Stimulated activated CD8-positive, alpha-beta memory T cell treated with anti-CD3 and anti-CD28 coated beads, Interleukin-7, amount 100 ng/mL, for 48 hours (primary cell): ENCODE measurements at places on chromosomes 1 and 21.

DNA sequence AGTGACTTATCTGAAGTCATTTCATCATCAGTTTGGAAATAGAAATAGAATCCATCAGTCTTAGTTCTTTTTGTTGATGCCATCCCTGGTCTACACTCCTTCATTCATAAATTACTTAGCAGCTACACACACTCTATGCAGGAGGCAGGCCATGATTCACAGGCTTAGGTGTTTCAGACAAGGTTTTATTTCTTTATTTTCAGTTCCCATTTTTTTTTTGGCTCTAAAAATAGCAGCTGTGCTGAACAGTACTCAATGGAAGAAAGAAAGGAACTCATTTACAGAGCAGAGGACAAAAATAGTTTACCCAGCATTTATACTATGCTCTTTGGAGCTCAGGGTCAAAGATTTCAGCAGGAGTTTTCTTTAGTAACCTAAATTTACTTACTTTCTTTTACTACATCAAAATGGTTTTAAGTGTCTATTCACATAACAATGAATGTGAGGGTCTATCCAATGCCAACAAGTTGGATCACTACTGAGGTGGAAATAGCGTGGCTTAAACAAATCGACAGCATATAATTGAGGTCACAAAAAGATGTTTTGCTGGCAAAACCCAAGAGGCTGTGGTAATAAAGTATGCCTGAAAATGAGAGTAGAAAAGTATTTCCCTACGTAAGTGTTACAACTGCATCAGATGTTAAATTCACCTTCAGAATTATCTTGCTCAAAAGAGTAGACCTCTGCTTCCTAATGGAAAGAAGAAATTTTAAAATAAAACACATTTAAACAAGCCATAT, 7.7 kb downstream of the KRTAP19-8 start:
- no peak for DNase-seq

DNA sequence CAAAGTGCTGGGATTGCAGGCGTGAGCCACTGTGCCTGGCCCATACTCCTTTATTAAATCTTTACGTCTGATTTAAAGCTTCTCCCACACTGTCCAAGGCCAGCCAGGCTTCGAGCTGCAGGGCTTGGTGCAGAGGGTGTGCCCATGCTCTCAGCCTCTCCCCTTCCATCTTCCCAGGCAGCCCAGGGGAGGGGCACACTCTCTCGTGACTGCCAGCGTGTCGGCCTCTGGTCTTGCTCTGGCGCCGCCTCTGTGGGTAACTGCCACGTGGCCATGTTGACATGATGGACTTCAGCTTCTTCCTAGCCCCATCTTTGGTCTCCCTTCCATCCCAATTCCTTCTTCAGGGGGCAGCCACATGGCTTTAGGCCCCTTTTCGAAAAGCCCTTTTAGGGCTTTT, 4.7 kb downstream of the GPR137B start:
- no peak for DNase-seq

- no peak for DNase-seq
Measured at GRCh38 chr21:41269535-41269934, 47.1 kb upstream of the FAM3B start.

- DNase-seq, result no peak
Measured at GRCh38 chr1:234633246-234634003, 23.4 kb upstream of the IRF2BP2 start.
